Immature natural killer cell (primary cell): ENCODE measurements at places on chromosomes 6 and 20.

DNA sequence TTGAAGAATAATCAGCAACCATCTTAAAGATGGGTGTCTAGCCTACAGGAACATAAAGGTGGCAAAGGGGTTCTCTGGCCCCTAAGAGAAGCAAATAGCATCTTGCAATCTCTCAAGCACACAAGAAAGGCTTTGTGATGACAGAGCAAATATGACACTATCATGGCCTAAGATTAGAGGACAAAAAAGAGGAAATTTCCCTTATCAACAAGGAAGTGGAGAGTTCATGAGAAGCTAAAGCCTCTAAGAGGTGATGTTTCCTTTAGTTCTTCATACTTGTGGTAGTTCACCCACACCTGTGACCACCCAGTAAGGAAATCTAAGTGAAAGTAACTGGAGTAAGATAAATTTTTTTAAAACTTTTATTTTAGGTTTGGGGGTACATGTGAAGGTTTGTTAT is 88.4 kb downstream of the OLIG3 start:
- no peak overlapping the region for H3K4me3 ChIP-seq
- peaks cover 10% of the 10 kb centered on the region for H3K36me3 ChIP-seq
- peaks cover 35% of the 10 kb centered on the region for H3K4me1 ChIP-seq
- no peaks in the 10 kb centered on the region for H3K27me3 ChIP-seq
- H3K27ac ChIP-seq = no peak overlapping the region

DNA sequence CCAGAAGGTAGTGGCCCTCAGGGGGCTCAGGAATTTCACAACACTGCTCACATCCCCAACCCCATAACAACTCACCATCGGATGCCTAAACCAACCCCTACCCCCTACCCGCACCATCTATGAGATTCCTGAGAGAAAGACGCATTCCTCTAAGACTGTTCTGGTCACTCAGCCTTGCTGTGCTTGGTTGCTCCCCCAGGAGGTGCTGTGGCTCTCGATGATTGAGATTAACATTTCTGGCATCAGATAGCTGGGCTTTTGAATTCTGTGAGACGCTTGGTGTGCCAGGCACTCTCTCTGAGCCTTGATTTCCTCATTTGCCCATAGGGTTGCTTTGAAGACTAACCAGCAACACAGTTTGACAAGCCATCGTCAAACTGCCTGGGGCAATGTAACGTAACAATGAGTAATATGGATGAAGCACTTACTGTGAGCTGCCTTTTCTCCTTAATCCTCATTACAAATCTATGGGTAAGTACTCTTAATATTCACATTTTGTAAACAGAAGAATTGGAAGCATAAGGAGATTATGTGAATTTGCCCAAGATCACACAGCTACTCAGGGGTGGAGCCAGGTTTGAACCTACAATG is 978 bp downstream of the WFDC6 start:
- H3K4me3 ChIP-seq = no peak overlapping the region
- peaks cover 3% of the 10 kb centered on the region for H3K27me3 ChIP-seq
- DNase-seq = no peak
- no peaks in the 10 kb centered on the region for H3K4me1 ChIP-seq

- H3K27ac ChIP-seq = no peak overlapping the region
- no peak for DNase-seq
- H3K4me3 ChIP-seq = no peak overlapping the region
- H3K4me1 ChIP-seq = no peaks in the 10 kb centered on the region
- H3K36me3 ChIP-seq = no peaks in the 10 kb centered on the region
Observed at GRCh38 chr6:139235661-139236060, 56.1 kb downstream of the TXLNB start.

DNA sequence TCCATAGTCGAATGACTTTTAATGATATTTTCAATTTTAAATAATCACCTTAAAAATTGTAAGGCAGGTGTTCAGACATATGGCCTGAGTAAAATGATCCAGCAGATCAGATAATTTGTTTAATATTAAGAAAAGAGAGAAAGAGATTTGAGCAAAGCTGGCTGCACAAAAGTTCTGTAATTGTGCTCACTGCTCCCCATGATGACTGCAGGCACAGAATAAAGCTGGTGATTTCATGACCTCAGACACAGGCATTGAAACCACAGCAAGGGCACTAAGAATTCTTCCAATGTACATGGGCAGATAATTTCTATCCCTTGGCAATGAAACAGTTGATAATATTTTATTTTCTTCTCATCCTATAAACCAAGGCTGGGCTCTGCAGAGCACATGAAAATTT is 553.1 kb downstream of the NKAIN2 start:
- no peak overlapping the region for H3K4me3 ChIP-seq
- no peaks in the 10 kb centered on the region for H3K36me3 ChIP-seq
- H3K27me3 ChIP-seq = no peaks in the 10 kb centered on the region

- H3K36me3 ChIP-seq = peaks cover 3% of the 10 kb centered on the region
- H3K27me3 ChIP-seq = peaks cover 2% of the 10 kb centered on the region
- DNase-seq = no peak
- H3K27ac ChIP-seq = no peak overlapping the region
Observed at GRCh38 chr6:25450469-25451198, 171.5 kb downstream of the CARMIL1 start.

GRCh38 chr20:1803932-1804501 is 91.2 kb upstream of the SIRPA start:
- H3K27ac ChIP-seq = no peak overlapping the region
- DNase-seq = no peak
- H3K27me3 ChIP-seq = peaks cover 11% of the 10 kb centered on the region
- H3K4me3 ChIP-seq = no peak overlapping the region
- H3K4me1 ChIP-seq = no peaks in the 10 kb centered on the region
- no peaks in the 10 kb centered on the region for H3K36me3 ChIP-seq

DNA sequence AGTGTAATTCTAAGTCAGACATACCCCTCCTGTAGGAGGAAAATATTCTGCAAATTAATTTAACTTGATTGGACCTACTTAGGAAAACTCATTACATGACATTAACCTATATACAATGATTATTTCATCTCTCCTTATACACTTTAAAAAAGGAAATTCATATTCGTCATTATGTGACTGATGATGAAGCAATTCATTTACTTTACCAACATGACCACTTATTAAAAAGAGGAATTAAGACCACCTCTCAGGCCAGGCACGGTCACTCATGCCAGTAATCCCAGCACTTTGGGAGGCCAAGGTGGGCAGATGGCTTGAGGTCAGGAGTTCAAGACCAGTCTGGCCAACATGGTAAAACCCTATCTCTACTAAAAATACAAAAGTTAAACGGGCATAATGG is 11.6 kb downstream of the AKIRIN2 start:
- peaks cover 94% of the 10 kb centered on the region for H3K4me1 ChIP-seq
- H3K27ac ChIP-seq = no peak overlapping the region
- H3K36me3 ChIP-seq = peaks cover 8% of the 10 kb centered on the region
- no peak overlapping the region for H3K4me3 ChIP-seq
- DNase-seq = no peak

DNA sequence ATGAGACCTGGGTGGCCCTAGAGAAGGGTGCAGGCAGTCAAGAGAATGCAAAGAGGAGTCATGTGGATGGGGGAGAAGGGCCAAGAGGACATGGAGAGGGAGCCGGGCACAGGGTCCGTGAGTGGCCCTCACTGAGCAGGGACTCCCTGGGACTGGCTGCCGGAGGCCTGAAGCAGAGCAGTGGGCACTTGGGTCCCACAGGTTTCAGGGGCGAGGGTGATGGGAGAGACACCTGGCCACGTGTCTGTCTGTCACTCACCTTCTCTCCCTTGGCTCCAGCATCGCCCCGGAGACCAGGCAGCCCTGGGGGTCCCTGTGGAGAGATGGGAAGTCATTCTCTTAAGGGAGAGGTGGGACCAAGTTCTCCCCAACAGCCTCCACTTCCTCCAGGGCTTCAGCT is 25.5 kb downstream of the COL11A2 start:
- no peak overlapping the region for H3K27ac ChIP-seq
- H3K4me1 ChIP-seq = peaks cover 2% of the 10 kb centered on the region
- H3K27me3 ChIP-seq = no peaks in the 10 kb centered on the region
- no peaks in the 10 kb centered on the region for H3K36me3 ChIP-seq

DNA sequence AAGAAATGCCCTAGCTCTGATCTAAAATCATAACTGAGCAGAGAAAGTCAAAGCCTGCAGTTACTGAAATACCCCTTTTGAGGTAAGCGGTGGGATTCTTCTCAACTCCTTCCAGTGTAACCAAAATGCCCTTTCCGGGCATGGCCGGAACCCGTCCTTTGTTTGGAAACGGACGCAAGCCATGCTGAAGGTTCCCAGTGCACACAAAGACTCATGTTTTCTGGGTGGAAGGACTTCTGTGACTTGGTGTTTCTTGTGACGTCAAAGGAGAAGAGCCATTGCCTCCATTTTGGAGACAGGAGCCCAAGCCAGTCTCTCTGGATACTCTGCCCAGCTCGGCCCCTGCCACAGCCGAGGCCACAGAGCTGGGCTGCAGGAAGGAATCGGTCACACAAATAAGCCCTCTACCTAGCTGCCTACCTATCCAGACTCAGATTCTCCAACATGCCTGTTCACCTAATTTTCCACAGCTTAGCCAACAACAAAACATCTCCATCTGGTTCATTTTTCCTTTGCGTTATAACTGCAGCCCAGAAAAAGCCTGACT is 182.8 kb downstream of the TBXT start:
- H3K36me3 ChIP-seq = no peaks in the 10 kb centered on the region
- peaks cover 8% of the 10 kb centered on the region for H3K27me3 ChIP-seq
- DNase-seq = no peak
- no peaks in the 10 kb centered on the region for H3K4me1 ChIP-seq
- H3K27ac ChIP-seq = no peak overlapping the region

DNA sequence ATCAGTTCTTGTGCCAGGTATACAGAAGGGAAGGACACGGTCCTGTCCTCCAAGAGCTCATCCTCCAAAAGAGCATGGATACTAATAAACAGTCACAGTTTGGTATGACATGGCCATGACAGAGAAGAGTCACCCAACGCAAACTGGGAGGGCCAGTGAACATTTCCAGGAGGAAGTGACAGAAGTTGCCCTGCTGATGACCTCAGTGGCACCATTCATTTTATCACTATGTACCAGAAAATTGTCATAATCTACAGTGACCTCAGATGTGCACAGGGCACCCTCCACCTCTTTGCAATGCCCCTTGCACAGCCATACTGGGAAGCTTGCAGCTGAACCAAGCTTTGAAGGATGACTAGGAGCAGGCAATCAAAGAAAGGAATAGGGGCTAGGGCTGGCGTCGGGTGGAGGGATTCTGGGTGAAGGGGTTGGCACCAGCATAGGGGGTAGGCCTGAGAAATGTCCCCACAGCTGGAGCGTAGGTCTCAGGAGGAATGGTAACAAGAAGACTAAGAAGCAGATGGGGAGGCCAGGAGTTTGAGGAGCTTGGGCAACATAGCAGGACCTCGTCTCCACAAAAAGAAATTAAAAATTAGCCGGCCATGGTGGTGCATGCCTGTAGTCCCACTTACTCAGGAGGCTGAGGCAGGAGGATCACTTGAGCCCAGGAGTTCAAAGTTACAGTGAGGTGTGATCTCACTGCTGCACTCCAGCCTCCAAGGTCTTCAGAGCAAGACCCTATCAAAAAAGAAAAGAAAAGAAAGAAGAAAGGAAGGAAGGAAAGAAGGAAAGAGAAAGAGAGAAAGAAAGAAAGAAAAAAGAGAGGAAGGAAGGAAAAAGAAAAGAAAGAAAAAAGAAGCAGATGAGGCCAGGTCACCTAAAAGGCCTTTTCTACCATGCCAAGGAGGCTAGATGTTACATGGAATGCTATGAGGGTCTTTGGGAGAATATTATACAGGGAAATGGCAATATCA is 65.3 kb upstream of the SNX9 start:
- H3K27me3 ChIP-seq = peaks cover 1% of the 10 kb centered on the region
- H3K27ac ChIP-seq = no peak overlapping the region
- H3K4me3 ChIP-seq = no peak overlapping the region

DNA sequence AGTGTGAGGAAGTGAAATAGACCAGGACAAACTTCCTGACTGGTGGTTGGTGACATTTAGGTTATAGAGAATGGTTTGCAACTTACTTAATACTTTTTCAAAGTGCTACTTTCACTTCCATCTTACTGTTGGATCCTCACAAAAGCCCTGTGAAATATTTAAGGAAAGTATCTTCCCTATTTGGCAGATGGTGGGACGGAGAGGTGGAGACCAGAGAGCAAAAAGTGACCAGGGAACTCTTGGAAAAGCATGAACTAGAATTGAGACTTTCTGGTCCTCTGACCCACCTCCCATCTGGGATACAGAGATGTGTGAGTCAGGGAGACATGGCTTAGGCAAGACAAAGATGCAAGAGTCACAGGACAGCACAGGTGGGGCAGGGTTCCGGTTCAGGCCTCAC is 3.0 kb downstream of the TRIM10 start:
- no peak overlapping the region for H3K4me3 ChIP-seq
- no peak for DNase-seq
- H3K27me3 ChIP-seq = no peaks in the 10 kb centered on the region
- no peaks in the 10 kb centered on the region for H3K36me3 ChIP-seq
- H3K4me1 ChIP-seq = no peaks in the 10 kb centered on the region

GRCh38 chr6:112594886-112595594 is 247.9 kb downstream of the RFPL4B start:
- H3K36me3 ChIP-seq = no peaks in the 10 kb centered on the region
- no peak overlapping the region for H3K27ac ChIP-seq
- no peak overlapping the region for H3K4me3 ChIP-seq
- no peaks in the 10 kb centered on the region for H3K27me3 ChIP-seq
- DNase-seq = no peak

GRCh38 chr20:59718071-59718470 is 113.7 kb downstream of the PHACTR3 start:
- H3K4me1 ChIP-seq = peaks cover 8% of the 10 kb centered on the region
- H3K27me3 ChIP-seq = peaks cover 2% of the 10 kb centered on the region

- H3K36me3 ChIP-seq = no peaks in the 10 kb centered on the region
- peak within 1 kb of the TSS; percentile 74 for H3K27ac ChIP-seq
- H3K27me3 ChIP-seq = peaks cover 2% of the 10 kb centered on the region
- DNase-seq = peak; percentile 68
Observed at GRCh38 chr20:17530716-17531664, at the start of gene BFSP1. BFSP1 (minus strand) TSS chr20:17531379; CDS start chr20:17531329, 50 bp downstream.

GRCh38 chr6:55176958-55177357 is 2.6 kb downstream of the HCRTR2 start:
- peaks cover 6% of the 10 kb centered on the region for H3K4me1 ChIP-seq
- no peak for DNase-seq

GRCh38 chr6:43271103-43271815 is 26.8 kb upstream of the SLC22A7 start:
- H3K27me3 ChIP-seq = peaks cover 10% of the 10 kb centered on the region
- H3K4me1 ChIP-seq = peaks cover 14% of the 10 kb centered on the region
- no peak for DNase-seq
- no peak overlapping the region for H3K4me3 ChIP-seq

DNA sequence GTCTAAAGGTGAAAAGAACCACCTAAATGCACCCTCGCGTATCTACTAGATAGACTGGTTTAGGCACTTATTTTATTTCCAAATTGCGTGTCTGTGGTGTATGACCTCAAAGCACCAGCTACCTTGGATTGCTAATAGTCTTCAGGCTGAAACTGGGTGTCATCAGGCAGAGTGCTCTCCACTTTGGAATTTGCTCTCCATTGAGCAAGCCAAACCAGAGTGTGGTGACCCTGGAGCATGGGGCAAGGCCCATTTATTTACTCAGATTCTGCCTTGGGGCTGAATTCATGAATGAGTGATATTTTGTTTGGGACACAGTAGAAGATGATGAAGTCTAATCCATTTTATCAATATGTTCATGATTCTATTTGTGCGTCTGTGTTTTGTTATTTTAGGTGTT is 812.8 kb upstream of the SLC35B3 start:
- H3K4me1 ChIP-seq = no peaks in the 10 kb centered on the region
- H3K27ac ChIP-seq = no peak overlapping the region
- no peaks in the 10 kb centered on the region for H3K36me3 ChIP-seq
